ENCODE measurements at places on chromosomes 7 and 10.

DNA sequence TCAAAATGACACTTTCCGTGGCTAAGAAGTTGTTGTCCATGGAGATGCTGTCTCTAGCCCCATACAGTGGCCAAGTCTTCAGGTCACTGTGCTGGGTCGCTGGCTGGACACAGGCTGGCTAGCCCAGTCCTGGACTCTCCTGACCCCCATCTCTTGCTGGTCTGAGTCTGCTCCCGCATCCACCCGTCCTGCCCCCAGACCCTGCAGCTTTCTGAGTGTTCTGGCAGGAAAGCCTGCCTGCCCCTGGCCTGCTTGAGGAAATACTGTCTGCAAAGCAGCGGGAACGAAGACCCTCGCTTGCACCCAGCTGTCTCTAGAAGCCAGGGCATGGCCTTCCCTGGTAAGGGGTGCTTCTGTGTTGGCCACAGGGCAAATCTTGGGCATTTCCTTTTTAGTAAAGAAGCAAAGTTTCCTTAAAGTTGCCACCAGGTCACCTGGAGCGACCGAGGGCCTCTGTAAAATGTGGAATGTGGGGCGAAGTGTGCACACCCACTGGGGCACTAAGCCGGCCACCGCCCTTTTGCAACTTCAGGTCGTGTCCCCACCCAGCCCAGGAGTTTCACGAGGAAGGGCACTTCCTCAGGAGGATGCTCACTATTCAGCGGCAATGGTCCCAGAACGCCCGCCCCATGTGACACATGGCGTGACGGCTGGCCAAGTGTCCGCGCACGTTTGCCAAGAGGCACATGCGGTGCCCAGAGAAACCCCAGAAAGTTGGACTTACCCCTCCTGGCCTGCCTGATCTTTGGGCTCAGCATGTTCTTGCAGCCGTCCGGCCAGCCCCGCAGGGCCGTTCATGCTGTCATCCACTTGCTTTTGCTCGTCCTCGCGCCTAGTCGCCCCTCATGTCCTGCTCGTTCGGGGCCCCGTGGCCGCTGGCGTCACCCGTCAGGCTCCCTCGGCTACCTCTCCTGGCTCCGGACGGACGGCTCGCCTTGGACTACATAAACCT, 558 bp downstream of the ARHGAP22 start:
- H3K4me1 ChIP-seq = peaks cover 88% of the 10 kb centered on the region
- peak overlapping the region; percentile 93 for H3K27ac ChIP-seq
- H3K36me3 ChIP-seq = peaks cover 28% of the 10 kb centered on the region
- DNase-seq = no peak
- H3K27me3 ChIP-seq = no peaks in the 10 kb centered on the region

GRCh38 chr7:99125505-99125865, 18.4 kb downstream of the SMURF1 start:
- DNase-seq = no peak
- no peak overlapping the region for H3K27ac ChIP-seq
- H3K4me3 ChIP-seq = no peak overlapping the region
- H3K27me3 ChIP-seq = no peaks in the 10 kb centered on the region
- H3K36me3 ChIP-seq = peaks cover 5% of the 10 kb centered on the region

- no peaks in the 10 kb centered on the region for H3K27me3 ChIP-seq
- no peak overlapping the region for H3K4me3 ChIP-seq
- H3K4me1 ChIP-seq = no peaks in the 10 kb centered on the region
- no peak for DNase-seq
Measured at GRCh38 chr10:90462749-90463470, 394.9 kb downstream of the HTR7 start.

DNA sequence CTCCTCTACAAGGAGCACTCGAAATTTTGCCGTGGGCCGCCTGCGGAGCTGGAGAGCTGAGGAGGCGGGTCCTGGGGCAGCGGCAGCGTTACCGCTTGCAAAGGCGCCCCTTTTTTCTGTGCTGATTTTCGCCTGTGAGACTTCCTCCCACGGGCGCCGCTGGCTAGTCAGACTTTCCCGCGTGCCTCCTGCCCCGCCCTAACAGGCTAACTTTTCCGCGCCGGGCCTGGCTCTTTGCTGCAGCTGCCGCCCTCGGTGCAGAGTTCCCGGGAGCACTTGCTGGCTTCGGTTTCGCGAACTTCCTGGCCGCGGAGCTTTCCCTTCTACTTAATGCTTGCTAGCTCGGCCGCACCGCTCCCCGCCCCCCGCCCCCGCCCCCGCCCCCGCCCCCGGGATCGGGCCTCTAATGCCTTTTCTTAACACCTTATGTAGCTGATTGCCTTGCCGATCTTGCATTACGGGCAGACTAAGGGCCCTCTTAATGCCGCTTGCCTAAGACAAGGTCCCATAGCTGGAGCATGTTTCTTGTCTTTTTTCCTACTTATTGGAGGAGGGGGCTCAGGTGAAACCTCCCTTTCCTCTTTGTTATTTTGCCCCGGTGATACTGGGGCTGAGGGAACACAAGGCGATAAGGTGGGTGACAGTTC, 37.9 kb upstream of the RASGEF1A start:
- H3K27ac ChIP-seq = no peak overlapping the region
- peak; percentile 19 for DNase-seq
- H3K4me1 ChIP-seq = peaks cover 7% of the 10 kb centered on the region
- H3K27me3 ChIP-seq = peaks cover 38% of the 10 kb centered on the region
- H3K36me3 ChIP-seq = no peaks in the 10 kb centered on the region

- no peak for DNase-seq
- H3K36me3 ChIP-seq = peaks cover 7% of the 10 kb centered on the region
- peaks cover 13% of the 10 kb centered on the region for H3K27me3 ChIP-seq
- H3K4me1 ChIP-seq = peaks cover 16% of the 10 kb centered on the region
- no peak overlapping the region for H3K4me3 ChIP-seq
Measured at GRCh38 chr7:139867847-139868246, 38.8 kb downstream of the TBXAS1 start.

- peak overlapping the region; percentile 95 for H3K4me3 ChIP-seq
- no peaks in the 10 kb centered on the region for H3K36me3 ChIP-seq
- H3K4me1 ChIP-seq = peaks cover 13% of the 10 kb centered on the region
- H3K27ac ChIP-seq = no peak overlapping the region
- H3K27me3 ChIP-seq = peaks cover 27% of the 10 kb centered on the region
Measured at GRCh38 chr10:132963430-132963960, 21.1 kb upstream of the CFAP46 start.

GRCh38 chr7:1487466-1487865, 16.7 kb downstream of the INTS1 start:
- no peak for DNase-seq
- no peak overlapping the region for H3K4me3 ChIP-seq
- H3K4me1 ChIP-seq = no peaks in the 10 kb centered on the region
- H3K36me3 ChIP-seq = peaks cover 26% of the 10 kb centered on the region

DNA sequence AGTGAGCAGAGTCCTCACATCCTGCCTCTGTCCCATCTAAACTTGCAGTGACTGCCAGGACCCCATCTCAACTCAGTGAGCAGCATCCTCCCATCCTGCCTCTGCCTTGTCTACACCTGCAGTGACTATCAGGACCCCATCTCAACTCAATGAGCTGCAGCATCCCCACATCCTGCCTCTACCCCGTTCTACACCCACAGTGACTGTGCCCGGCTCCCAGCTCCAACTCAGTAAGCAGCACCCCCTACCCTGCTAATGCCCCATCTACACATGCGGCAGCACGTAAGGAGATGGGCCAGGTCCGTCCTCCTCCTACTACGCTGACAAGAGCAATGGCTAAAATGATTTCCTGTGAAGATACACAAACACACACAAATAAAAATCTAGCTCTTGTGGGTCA, 65.5 kb downstream of the TNS3 start:
- H3K27ac ChIP-seq = no peak overlapping the region
- peaks cover under 1% of the 10 kb centered on the region for H3K27me3 ChIP-seq
- peaks cover 35% of the 10 kb centered on the region for H3K4me1 ChIP-seq

GRCh38 chr10:87675396-87676376, 16.0 kb downstream of the PAPSS2 start:
- H3K27me3 ChIP-seq = no peaks in the 10 kb centered on the region
- peak overlapping the region; percentile 84 for H3K27ac ChIP-seq
- H3K36me3 ChIP-seq = peaks cover 34% of the 10 kb centered on the region
- peak overlapping the region; percentile 65 for H3K4me3 ChIP-seq

All from HFFc6 (cell line).